ENCODE measurements at places on chromosomes 3 and 15.

DNA sequence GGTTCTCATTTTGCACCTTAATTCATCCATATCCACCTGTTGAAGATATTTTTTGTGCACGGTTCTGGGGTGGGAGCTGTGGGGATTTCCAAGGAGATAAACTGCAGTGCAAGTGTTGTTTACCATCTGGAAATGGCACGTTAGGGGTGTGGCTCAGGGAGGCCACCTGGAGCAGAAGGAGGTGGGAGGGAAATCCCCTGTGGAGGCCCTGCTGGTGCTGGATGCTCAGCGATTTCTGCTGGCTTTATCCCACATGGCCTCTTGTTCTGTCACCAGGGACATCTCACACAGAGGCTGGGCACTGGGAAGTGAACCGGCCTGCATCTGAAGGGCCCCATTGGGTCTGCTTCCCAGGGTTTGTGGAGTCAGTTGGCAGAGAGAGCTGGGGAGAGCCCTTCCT, 24.3 kb downstream of the TRPM1 start:
- DNase-seq = no peak

DNA sequence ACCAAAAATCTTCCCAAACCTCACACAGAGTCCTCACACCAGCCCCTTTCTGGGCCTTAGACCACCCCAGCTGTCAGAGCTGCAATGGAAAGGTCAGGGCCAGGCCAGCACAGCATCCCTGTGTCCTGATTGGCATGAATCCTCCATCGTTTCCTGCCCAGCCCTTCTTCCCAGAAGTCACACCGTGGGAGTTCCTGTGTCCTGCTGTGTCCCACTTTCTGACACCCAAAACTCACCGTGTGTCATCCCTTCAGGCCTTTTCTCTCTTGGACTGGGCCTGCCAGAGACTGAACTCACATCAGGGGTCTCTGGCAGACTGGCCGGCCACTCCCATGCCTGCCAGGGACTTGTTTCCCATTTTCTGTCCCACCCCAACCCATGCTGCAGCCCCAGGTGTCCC, 32.5 kb upstream of the CHRNB4 start:
- no peak for DNase-seq

DNA sequence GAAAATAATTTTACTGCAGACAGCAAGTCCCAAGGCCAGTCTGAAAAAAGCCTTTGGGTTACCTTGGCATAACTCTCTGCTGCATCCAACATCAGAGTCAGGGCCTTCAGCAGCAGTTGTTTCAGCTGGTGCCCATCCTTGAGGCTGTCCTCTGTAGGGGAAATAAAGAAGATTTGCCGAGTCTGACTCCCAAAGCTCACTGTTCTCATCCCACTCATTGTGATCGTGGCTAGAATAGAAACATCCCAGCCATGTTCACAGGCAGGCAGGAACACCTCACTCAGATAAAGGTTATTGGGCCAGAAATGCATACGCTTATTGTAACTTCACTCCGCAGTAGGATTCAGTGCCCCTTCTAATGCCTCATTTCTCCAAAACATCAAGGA, 29.2 kb downstream of the EIF3J start:
- DNase-seq = no peak

DNA sequence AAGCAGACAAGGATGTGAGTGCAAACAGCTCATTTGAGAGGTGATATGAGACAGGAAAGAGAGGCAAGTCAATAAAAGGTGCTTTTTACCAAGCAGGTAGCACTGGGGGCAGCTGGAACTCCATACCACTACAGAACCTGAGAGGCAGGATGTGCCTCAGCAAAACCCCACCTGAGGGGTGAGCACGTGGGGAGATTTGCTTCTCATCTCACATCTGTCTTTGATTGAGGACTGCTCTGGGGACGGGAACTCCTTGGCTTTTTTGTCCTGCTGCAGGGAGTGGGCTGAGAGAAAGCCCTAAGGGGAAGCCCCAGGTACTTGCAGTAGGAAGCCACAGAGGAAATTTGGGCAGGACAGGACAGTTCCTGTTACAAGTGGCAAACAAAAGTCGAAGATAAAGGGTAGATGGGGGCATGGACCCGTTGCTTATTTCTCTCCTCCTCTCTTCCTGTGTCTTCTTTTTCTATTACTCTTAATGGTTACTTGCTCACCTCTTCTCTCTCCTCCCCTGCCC, 27.1 kb downstream of the CFAP161 start:
- DNase-seq = no peak
